ENCODE measurements at places on chromosomes 1 and 21.

DNA sequence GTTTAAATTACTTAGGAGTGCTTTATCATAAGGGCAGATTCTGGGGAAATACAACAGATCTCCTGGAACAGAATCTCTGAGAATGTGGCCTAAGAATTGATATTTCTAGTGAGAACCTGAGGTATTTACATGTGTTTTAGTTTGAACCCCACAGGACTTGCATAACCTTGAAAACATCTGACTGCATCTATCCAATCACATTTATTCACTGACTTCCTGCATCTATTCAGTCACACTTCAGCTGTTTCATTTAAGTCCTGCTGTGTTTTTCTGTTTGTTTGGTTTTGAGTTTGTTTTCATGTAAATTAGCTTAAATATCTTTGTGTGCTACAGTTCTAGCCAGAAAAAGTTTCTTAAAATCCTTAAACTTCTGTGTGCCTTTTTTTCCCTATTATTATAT, 1260.7 kb downstream of the PLA2G4A start:
- H3K36me3 ChIP-seq, result no peaks in the 10 kb centered on the region
- H3K27ac ChIP-seq, result no peak overlapping the region
- DNase-seq, result no peak
- no peaks in the 10 kb centered on the region for H3K4me1 ChIP-seq
- no peak overlapping the region for H3K4me3 ChIP-seq

GRCh38 chr1:34726861-34727260, 28.0 kb upstream of the GJB5 start:
- H3K4me3 ChIP-seq, result no peak overlapping the region
- H3K27ac ChIP-seq, result no peak overlapping the region
- H3K27me3 ChIP-seq, result peaks cover 47% of the 10 kb centered on the region
- no peaks in the 10 kb centered on the region for H3K4me1 ChIP-seq
- no peak for DNase-seq

- no peak overlapping the region for H3K27ac ChIP-seq
- H3K27me3 ChIP-seq, result peaks cover 21% of the 10 kb centered on the region
- H3K4me1 ChIP-seq, result no peaks in the 10 kb centered on the region
- H3K36me3 ChIP-seq, result no peaks in the 10 kb centered on the region
- DNase-seq, result no peak
- no peak overlapping the region for H3K4me3 ChIP-seq
These were observed 25.7 kb upstream of the BACE2 start for GRCh38 chr21:41142051-41142795.

DNA sequence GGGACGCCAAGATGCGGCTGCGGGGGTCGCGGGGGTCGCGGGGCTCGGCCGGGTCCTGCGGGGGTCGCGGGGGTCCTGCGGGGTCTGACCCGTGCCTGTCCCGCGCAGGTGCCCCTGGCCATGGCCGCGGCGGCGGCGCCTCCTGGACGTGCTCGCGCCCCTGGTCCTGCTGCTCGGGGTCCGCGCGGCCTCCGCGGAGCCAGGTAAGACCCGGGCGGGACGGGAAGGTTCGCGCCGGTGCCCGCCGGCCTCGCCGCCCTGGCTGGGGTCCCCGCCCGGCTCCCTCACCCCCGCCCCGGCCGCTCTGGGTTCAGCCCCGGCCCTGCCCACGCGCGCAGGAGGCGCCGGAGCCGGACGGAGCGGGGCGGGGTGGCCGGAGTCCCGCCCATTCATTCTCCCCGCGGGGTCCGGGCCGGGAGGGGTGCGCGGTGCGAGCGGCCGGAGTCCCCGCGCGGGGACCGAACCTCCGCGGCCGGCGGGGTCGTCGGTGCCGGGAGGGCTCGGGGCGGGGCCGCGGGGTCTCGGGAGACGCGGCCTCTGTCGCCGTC, 380 bp downstream of the COL18A1 start:
- H3K4me1 ChIP-seq, result peaks cover 54% of the 10 kb centered on the region
- H3K4me3 ChIP-seq, result no peak overlapping the region
- H3K27ac ChIP-seq, result no peak overlapping the region
- H3K36me3 ChIP-seq, result peaks cover 7% of the 10 kb centered on the region
- H3K27me3 ChIP-seq, result peaks cover 30% of the 10 kb centered on the region

- H3K27ac ChIP-seq, result no peak overlapping the region
- no peak for DNase-seq
- no peaks in the 10 kb centered on the region for H3K36me3 ChIP-seq
- peaks cover 4% of the 10 kb centered on the region for H3K27me3 ChIP-seq
- no peak overlapping the region for H3K4me3 ChIP-seq
These were observed 273.4 kb downstream of the PCP4 start for GRCh38 chr21:40140675-40141074.

GRCh38 chr1:181011301-181012202, 11.1 kb downstream of the STX6 start:
- H3K27ac ChIP-seq, result no peak overlapping the region
- H3K4me3 ChIP-seq, result no peak overlapping the region
- no peak for DNase-seq
- no peaks in the 10 kb centered on the region for H3K4me1 ChIP-seq

DNA sequence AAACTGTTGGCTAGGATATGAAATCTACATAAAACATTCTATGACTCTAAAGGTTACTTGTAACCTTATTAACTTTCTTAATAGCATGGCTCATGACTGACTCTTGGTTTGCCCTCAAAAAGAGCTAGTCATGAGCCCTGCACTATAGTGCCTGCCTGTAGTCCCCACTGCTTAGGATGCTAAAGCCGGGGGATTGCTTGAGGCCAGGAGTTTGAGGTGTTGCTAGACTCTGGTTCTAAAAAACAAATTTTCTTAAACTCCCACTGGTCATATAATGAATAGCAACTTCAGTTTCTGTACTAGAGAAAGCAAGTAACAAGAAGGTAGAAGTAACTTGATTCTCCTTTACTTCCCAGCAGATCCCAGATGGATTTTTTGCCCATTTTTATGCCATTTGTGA, 15.8 kb upstream of the NEXN start:
- H3K36me3 ChIP-seq, result peaks cover 24% of the 10 kb centered on the region
- no peak overlapping the region for H3K4me3 ChIP-seq
- H3K4me1 ChIP-seq, result no peaks in the 10 kb centered on the region
- no peak for DNase-seq
- no peak overlapping the region for H3K27ac ChIP-seq
- H3K27me3 ChIP-seq, result no peaks in the 10 kb centered on the region

DNA sequence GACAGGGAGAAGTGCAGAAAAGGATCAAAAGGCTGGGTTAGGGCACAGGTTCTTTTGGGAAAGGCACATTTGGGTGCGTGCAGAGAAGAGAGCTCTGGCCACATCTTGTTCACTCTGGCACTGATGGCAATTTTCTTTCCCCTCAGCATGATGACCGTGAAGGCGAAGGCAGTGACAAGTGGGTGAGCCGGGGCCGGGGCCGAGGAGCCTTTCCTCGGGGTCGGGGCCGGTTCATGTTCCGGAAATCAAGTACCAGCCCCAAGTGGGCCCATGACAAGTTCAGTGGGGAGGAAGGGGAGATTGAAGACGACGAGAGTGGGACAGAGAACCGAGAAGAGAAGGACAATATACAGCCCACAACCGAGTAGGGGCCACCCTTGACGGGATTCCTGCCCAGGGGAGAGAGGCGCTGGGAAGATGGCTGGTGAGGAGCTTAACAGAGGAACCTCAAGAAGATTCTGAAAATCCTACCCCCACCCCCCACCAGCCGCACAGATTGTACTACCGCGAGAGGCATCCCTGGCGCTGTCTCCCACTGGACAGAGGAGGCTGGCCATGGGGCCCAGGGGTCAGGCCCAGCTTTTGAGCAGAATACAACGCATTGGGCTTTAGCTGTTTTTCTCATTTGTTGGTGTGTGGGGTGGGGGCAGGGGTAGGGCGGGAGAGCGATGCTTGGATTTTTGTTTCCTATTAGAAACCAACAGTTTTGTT, 2.4 kb upstream of the SH3D21 start:
- H3K4me1 ChIP-seq, result peaks cover 26% of the 10 kb centered on the region
- no peak overlapping the region for H3K4me3 ChIP-seq
- peak overlapping the region; percentile 46 for H3K27ac ChIP-seq
- H3K27me3 ChIP-seq, result no peaks in the 10 kb centered on the region

DNA sequence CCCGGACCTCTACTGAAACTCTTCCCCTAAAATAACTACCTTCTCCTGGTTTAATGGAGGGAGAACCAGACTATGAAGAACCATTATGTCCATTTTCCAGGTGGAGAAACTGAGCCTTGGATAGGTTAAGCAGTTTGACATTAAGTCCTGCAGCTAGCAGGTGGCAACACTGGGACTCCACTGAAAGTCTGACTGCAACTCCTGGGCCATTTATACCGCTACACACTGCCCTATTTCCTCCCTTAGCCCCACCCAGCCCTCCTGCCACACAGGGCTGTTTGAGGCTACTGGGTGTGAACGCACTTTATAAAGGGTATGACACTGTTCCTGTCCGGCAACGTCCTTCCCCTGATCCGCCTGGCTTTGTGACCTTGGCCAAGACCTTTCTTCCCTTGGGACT, 511 bp upstream of the INPP5B start:
- H3K4me3 ChIP-seq, result peak overlapping the region; percentile 96
- H3K27ac ChIP-seq, result no peak overlapping the region
- no peaks in the 10 kb centered on the region for H3K27me3 ChIP-seq
- DNase-seq, result no peak
- no peaks in the 10 kb centered on the region for H3K36me3 ChIP-seq

- no peaks in the 10 kb centered on the region for H3K36me3 ChIP-seq
- no peak for DNase-seq
- no peak overlapping the region for H3K4me3 ChIP-seq
- no peak overlapping the region for H3K27ac ChIP-seq
These were observed 55.8 kb downstream of the DOP1B start for GRCh38 chr21:36212513-36212780.

- DNase-seq, result no peak
- peaks cover 14% of the 10 kb centered on the region for H3K27me3 ChIP-seq
- H3K4me3 ChIP-seq, result no peak overlapping the region
- peaks cover 43% of the 10 kb centered on the region for H3K4me1 ChIP-seq
- H3K27ac ChIP-seq, result no peak overlapping the region
These were observed 36.6 kb downstream of the AZIN2 start for GRCh38 chr1:33117440-33118085.

Data from nephron progenitor cell (in vitro differentiated cells).